ENCODE measurements at places on chromosomes 2 and 18.
A peak's percentile ranks its signal among the peaks of the same experiment; 100 is the strongest.

DNA sequence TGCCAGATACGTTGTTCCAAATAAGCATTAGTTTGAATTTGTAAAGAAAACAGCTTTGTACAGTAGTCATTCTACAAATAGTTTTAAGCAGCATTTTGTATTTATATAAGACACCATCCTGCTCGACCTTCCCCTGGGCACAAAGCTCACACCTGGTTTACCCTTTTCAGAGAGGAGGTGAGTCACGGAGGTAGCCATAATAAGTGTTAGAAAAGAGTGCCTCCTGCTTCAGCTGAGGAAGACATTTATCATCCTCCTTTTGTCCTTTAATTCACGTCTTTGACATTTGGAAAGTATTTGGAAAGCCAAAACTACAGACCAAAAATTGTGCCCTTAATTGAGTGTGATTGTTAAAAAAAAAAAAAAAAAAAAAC, 6.8 kb downstream of the RAB12 start:
- DNase-seq: peak; percentile 56

DNA sequence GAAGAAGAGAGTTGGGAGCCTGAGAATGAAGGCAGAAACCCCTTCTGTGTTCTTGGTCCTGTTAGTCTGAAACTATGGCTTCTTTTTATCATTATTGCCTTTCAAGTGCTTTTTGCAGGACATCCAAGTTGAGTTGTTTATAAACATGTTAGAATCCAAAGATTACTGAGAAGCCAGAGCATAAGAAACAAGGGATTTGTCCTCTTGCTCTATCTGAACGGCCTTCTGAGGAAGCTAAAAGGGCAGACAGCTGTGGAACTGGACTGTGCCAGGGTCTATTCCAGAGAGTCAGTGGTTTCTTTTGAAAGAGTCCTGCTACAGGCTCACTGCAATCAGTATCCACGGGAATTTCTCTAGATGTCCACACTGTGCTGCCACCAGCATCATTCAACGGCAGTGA, 86.6 kb downstream of the ARHGAP28 start:
- DNase-seq: no peak

- DNase-seq: no peak
Observed at GRCh38 chr2:68811364-68811763, 59.8 kb downstream of the BMP10 start.

DNA sequence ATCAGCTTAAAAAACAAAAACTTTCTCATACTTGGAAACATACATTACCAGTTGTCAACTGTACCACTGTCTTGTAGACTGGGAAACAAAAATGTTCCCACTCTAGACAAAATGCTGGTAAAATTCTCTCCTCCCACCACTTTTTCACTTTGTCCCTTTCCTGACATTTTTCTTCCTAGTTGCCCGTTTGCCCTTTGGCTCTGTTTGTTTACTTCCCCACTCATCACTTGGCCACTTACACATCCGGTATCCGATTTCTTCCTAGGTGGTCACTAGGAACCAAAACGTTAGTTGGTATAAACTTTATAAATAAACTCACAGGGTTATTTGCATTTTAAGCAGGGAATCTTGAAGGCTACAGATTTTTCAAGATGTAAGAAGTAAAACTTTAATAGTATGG, 84.9 kb downstream of the METTL4 start:
- DNase-seq: no peak

DNA sequence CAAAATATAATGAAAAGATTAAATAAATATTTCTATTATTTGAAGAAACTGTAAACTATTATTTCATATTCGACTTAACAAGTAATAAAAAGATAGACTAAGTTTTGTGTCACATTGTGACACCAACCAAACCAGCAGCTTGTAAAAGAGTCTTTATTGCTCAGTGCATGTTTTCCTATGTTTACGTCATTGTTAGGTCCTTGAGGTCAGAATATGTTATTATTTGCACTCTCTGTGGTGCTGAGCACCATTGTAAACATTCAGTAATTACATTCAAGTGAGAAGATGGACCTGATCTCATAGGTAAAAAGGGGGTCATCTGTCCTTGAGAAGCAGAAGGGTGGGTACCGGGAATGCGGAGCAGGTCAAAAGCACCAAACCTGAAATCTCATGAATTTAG, 1999.1 kb upstream of the CELF4 start:
- peak; percentile 24 for DNase-seq

DNA sequence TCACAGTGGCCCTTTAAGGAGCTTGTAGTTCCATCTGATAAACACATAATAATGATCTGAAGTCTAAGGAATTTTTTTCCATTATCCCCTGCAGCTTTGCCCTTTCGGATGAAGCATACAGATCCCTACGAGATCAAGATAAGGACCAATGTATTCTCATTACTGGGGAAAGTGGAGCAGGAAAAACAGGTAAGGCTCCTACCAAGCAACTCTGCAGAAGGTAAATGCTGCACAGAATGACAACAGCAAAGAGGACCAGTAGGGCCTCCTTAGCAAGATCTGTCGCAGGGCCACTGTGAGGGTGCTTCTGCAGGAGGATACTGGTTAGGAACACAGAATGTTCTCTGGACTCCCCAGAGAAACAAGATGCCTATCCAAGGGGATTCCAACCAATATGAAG, 84.6 kb downstream of the MYO1B start:
- no peak for DNase-seq

DNA sequence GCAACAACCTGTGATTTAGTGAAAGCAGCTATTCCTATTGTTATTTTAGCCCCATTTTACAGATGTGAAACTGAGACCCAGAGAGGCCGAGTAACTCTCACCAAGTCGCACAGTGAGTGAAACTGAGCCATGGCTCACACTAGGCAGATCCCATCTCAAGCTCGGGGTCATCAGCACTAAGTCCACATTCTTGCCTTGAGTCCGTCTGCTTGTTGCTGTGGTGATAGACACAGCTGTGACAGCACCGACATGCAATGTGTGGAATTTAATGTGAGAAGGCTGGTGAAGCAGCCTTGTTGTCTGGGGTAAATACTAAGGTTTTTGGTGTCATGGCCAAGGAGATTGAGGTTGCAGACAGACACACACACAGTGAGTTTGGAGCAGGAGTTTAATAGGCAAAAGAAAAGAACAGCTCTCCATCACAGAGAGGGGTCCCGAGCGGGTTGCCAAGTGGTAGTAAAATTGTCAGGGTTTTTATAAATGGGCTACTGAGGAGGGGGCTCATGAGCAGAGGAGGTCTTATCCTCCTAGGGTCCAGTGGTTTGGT, 40.2 kb upstream of the GMCL1 start:
- no peak for DNase-seq

DNA sequence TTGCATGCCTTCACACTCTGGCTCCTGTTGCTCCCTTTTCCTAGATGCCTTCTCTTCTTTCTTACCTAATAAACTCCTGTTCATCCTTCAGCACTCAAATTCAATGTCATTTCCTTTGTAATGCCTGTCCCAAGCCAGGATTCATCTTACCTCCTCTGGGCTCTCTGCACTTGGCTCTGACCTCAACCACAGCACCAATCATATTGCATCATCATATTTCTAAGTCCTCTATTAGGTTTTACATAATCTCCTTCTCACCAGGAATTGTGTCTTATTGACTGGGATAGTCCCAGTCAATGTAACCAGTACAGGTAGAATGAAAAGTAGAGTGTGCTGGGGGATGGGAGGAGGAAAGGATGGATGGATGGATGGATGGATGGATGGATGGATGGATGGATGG, 187.1 kb downstream of the NRP2 start:
- DNase-seq: no peak

- no peak for DNase-seq
Observed at GRCh38 chr2:15890936-15891905, 49.1 kb upstream of the MYCN start.

GRCh38 chr2:98554116-98554861, 54.0 kb downstream of the COA5 start:
- no peak for DNase-seq

- DNase-seq: no peak
Observed at GRCh38 chr2:10169581-10169980, 47.0 kb downstream of the RRM2 start.

DNA sequence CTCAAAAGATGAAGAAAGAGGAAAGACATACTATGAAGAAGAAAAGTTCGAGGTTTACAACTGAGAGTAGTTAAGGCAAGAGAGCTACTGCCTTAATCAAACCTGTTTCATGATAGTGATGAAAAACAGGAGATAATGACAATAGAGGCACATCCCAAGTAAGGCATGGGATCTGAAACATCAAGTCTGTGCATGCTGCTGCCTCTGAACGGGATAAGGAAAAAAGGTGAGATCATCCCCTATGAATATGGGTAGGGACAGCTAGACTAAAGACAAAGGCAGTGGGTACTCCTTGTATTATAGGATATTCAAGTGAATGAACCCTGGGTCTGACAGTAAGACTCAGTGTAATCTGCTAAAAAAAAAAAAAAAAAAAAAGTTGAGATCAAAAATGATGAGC, 3.0 kb downstream of the EXOC6B start:
- DNase-seq: no peak

GRCh38 chr2:181952404-181953226, 33.0 kb upstream of the PPP1R1C start:
- no peak for DNase-seq

DNA sequence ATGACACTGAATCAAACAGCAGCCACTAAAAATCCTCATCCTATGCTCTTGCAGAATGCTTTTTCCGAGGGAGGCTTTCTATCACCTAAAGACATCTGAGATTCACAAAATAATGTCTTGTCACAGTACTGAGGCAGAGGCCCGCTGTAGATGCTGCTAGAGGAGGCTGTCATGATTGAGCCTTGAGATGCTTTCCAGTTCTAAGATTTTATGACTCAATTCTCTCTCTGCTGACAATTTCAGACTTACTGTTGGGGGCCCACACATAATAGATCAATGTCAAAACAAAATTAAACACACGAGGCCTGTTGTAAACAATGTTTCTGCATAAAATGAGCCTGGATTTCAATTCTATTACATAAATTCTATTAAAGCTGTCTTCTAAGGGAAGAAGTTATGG, 132.7 kb upstream of the ARL4C start:
- no peak for DNase-seq

- DNase-seq: no peak
Observed at GRCh38 chr2:120580709-120581108, 155.0 kb upstream of the GLI2 start.

DNA sequence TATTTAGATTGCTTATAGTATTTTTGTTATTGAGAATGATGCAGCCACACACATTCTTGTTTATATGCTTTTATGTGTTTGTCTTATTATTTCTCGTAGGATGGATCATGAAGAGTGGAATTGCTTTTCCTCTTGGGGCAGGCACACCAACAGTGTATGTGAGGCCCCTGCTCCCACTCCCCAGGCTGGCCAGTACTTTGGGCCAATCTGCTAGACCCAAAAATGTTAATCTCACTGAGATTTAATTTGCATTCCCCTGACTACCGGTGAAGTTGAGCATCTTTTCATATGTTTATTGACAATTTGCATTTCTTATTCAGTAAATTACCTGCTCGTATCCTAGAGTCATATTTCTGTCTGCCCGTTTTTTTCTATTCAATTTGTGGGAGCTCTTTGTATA, 4.7 kb upstream of the MYCN start:
- no peak for DNase-seq

DNA sequence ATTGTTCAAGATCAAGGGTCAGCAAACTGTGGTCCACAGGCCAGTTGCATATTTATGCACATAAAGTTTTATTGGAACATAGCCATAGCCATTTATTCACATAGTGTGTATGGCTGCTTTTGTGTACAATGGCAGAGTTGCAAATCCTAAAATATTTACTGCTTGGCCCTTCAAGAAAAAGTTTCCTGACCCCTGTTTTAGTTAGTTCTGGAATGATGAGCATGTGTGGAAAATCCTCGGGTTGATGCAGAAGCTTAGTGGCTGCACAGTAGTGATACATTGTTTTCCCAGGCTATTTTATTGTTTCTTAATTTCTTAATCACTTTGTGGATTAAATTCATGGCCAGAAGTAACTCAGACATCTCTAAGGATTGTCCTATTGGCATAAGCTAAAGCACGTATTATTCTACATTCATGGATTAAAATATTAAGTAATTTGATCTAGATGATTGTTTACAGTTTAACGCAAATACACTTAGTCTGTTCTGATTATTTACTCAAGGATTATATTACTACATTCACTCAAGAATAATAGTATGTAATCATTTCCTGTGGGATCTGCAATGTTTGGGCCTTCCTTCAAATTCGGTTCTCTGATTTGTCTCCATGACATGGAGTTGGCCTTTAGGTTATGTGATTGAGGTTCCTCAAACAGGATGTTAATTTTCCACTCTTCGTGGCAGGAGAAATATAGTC, 165.5 kb downstream of the TMEM247 start:
- DNase-seq: peak; percentile 19

- DNase-seq: no peak
Observed at GRCh38 chr2:161954103-161954502, 119.9 kb downstream of the DPP4 start.
